ENCODE measurements at places on chromosomes 3 and 15.

DNA sequence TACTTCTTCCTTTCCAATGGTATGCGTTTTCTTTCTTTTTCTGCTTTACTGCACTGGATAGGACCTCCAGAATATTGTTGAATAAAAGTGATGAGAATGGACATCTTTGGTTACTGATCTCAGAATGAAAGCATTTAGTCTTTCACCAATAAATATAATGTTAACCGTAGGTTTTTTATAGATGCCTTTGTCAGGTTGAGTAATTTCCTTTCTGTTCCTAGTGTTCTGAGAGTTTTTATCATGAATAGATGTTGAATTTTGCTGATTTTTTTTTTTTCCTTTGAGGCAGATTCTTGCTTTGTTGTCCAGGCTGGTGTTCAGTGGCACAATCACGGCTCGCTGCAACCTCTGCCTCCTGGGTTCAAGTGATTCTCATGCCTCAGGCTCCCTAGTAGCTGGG, 158.4 kb downstream of the KLHL25 start:
- DNase-seq, result no peak

GRCh38 chr3:80496452-80496851, 728.7 kb upstream of the ROBO1 start:
- DNase-seq, result no peak

GRCh38 chr15:94414916-94415315, 183.6 kb downstream of the MCTP2 start:
- no peak for DNase-seq

DNA sequence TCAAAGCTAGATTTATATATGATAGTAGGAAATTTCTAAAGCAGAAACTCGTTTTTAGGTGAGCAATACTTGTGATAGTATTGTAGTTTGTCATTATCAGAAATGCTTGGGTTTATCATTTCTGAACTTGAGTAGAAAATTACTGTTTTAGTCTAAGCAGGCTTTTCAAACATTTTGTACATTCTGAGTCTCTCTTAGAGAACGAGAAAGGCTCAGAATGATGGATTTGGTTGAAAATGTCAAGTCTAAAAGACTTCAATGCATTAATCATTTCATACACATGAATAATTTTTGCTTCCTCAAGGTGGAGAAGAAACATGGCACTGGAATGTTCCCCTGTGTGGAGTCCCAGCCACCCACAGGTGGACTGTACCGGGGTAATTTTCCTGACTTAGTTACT, 387.1 kb downstream of the NAALADL2 start:
- DNase-seq, result no peak

DNA sequence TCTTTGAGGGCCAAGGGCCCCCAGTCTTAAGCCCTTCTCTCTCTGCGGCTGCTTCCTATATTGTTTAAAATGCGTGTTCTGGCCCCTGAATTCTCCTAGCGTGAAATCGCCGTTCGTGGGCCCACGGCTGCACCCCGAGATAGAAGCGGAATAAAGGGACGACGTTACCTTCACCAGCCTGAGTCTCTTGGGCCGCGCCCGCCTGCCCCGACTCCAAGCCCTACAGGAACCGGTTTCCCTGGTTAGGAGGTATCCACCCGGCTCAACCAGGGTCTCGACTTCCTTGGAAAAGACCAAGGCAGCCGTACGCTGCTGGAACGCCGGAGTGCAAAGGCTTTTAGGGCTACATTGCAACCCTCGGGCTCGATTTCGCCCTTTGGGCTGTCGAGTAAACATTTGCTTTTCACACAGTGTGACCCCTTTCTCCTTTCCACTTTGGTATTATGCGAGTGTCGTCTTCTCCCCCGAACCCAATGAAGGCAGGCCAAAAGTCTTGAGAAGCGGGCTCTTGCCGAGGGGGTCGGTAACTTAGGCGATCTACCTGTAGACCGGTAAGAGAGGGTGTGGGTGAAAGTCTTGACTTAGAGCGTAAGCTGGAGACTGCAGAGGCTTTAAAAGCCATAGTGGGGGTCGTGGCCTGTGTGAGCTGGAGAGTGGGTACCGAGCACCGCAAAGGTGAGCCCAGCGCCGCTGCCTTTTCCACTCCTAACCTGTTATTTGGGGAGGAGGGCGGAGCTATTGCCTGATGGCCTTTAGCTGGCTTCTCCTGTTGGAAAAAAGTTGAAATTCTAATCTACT, 2.0 kb downstream of the TRIM71 start:
- DNase-seq, result no peak

GRCh38 chr3:176919836-176920765, 277.2 kb downstream of the TBL1XR1 start:
- no peak for DNase-seq

- no peak for DNase-seq
Measured at GRCh38 chr3:119609301-119609700, 11.6 kb downstream of the PLA1A start.

DNA sequence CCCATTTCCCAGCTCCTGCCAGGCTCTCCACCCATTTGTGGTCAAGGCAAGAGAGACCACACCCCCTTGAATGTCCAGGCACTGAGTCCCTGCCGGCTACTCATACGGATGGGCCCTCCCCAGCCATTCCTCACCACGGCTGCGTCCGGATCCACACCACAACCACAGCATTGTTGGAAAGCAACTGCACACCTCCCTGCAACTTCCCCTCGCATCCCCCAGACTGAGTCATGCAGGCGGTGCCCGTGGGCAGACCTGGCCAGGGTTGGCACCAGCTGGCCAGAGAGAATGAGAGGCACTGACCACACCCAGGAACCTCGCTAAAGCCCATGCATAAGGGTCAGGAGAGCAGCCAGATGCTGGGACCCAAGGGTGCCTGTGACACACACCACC, 30.5 kb downstream of the LOXL1 start:
- DNase-seq, result peak; percentile 99

- DNase-seq, result no peak
Measured at GRCh38 chr3:179410331-179410730, 40.9 kb downstream of the GNB4 start.
